Ureter (tissue), 1 donor: ENCODE measurements at places on chromosomes 2 and 18.

DNA sequence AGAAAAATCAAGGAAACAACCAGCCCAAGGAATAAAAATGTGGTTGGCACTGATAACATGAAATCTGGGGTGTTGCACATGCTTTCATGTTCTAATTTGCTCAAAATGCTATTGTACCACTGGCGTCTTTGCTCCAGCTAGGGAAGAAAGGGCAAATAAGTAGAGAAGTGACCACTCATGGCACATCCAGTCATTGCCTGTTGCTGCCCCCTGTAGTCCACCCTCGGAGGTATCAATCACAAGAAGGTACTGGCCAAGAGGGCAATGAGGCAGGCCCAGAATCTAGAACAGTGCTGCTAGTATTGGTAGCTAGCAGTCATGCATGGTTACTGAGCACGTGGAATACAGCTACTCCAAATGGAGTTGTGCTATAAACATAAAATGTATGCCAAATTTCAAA lies 213.4 kb downstream of the CDCA7 start:
- DNase-seq: no peak

DNA sequence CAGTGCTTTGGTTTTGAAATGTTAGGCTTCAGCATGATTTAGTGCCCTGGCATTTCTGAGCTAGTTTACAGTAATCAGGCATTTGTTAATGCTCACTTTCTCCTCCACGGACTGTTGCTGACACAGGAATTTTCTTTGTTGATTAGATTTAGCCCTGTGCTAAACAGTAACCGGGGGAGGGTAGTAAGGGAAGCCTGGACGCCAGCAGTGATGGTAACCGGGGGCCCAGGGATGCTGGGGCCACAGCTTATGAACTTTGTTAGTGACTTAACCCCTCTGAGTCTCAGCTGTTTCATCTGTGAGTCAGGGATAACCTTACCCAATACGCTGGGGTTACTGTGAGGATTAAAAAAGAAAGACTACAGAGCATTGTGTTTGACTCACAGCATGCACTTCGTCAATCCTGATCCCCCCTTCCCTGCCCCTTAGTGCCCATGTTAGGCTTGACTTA lies 33.5 kb downstream of the KLHL29 start:
- no peak for DNase-seq

DNA sequence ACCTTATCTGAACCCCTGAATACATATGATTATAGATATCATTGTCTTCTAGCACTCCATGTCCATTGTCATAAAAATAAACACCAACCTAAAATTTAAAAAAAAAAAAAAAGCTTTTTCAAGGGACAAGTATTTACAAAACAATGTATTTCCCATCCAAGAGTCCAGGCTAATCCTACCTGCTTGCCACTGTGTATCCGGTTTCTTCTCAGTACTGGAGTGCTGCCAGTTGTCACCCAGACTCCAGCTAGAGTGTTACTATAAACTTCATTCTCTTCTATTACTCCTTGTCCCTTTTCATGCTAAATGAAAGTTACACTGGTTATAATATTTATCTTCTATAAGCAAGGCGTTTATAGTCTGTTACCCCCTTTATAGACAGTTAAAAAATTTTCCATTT lies 35.8 kb downstream of the MSH6 start:
- no peak for DNase-seq

DNA sequence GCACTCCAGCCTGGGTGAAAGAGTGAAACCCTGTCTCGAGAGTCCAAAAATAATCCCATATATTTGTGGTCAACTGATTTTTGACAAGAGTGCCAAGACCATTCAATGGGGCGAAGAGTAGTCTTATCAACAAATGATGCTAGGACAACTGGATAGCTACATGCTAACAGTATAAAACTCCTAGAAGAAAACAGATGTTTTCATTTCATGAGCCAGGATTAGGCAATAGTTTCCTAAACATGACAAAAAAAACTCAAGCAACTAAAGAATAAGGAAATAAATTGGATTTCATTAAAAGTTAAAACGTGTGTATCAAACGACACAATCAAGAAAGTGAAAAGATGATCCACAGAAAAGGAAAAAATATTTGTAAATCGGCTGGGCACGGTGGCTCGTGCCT lies 6.3 kb downstream of the LIMS2 start:
- DNase-seq: no peak

GRCh38 chr2:152835674-152836073 lies 117.3 kb downstream of the ARL6IP6 start:
- no peak for DNase-seq
